CMK (cell line): ENCODE measurements at places on chromosomes 4 and X.

- DNase-seq, result no peak
Measured at GRCh38 chrX:134374910-134375309, 85.1 kb upstream of the HPRT1 start.

- DNase-seq, result no peak
Measured at GRCh38 chr4:178953447-178954120, 1511.3 kb upstream of the AGA start.

DNA sequence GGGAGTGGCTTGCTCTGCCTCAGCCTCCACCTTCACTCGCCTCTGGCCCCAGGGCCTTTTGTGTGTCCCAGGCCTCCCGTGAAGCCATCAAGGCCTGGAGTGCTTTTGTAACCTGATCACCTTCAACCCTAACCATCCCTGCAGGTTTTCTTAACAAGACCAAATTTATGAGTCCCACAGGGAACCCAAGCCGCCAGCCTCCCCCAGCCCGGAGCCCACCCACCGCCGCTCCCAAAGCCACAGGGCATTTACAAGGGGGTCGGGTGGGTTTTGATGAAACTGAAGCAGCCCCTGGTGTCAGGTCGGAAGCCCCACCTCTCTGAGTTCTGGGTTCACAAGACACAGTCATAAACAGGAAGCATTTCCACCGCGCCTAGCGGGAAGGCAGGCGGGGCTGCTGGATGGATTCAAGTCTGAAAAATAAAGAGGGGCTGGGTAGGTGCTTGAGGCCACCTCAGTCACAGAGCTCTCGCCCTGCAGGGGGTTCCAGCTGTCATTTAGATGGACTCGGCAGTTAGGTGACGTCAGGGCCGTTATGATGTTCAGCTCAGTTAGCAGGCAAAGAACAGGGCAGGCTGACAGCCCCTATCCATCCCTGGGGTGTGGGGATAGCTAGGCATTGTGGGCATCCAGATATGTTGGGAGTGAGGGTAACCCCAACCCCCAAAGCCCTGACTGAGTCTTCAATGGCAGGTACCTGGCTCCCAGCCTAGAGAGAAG is 128.5 kb downstream of the BCOR start:
- no peak for DNase-seq

DNA sequence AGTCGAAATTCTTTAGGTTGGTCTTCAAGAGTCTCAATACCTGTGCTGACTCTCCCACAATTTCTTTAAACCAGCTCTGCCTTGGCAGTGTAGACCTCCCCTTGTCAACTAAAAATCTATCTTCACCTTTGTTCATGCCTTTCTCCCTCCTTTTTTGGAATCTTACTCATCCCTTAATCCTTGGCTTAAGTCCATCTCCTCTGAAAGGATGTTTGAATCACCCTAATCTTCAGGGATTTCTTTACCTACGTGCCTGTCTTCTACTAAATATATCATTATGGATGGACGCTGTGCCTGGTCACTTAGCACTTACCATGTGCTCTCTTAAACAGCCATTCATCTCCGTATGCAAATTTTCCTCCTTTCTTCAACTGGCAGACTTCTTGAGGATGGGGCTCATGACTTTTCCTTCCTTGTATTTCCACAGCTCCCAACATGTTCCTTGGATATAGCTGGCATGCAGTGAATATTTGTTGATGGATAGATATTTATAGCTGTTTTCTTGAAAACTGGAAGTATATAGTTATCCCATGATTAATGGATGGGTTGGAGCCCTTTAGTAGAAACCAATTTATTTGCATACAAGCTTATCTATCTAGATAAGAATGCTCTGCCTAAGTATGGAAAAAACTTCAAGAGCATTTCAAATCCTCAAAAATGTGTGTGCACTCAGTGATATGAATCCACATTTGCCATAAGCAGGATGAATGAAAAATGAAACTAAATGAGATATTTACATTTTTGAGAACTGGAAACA is 166.6 kb downstream of the SPRY1 start:
- DNase-seq, result no peak

DNA sequence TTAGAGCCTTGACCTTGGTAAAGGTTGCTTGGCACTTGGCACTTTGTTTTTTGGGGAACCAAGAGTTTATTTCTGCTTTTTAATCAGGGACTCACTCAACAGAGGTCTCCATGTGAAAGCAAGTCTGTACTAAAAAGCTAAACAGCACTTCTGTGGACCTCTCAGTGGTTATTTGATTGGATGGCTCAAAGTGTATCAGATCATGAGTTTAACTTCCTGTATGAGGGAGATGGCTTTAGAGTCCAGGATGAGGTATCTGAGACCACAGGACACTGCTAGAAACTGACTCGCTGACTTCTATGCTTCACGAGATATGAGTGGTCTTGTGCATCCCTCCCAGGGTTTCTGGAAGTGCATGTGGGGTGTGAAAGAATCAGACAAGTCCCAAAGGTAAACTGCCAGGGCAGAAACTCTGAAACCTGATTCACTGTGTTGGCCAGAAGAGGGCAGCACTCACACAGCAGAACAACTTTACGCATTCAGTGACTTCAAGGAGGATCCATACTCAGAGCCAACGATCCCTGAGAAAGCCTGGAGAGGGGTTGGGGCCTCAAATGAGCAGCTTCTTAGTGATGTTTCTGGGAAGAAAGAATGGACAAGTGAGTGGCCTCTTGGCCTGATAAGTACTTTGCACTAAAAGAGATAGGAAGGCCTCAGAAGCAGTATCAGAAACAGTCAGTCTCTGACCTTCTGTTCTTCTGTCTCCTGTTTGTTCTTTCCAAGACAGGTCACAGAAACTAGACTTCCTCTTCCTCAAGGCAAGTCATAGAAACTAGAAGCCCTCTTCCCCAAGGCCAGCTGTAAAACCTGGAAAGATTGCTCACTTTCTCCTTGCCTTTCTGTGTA is 220.3 kb upstream of the CXCL13 start:
- peak; percentile 15 for DNase-seq

- no peak for DNase-seq
Measured at GRCh38 chrX:12139934-12140611, 1.8 kb downstream of the FRMPD4 start.

DNA sequence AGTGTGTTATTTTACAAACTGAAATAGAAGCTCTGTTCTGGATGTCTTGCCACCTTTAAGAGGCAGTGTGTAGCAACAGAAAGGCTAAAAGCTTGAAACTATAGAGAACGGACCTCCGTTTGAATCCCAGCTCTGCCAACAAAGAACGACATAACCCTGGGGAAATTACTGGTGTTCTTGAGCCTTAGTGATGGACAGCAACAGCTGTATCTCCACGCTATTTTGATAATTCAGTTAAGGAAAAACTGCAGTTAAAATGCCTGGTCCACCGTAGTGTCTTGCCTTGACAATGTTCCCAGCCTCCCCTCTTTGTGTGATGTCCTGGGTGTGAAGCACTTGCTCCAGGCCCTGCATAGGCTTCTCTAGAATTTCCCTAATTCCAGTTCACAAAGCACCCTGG is 256.8 kb upstream of the HS3ST1 start:
- DNase-seq, result no peak

- no peak for DNase-seq
Measured at GRCh38 chrX:97995834-97996233, 1112.1 kb downstream of the RPA4 start.

- DNase-seq, result no peak
Measured at GRCh38 chr4:100649417-100649816, 131.6 kb upstream of the EMCN start.

DNA sequence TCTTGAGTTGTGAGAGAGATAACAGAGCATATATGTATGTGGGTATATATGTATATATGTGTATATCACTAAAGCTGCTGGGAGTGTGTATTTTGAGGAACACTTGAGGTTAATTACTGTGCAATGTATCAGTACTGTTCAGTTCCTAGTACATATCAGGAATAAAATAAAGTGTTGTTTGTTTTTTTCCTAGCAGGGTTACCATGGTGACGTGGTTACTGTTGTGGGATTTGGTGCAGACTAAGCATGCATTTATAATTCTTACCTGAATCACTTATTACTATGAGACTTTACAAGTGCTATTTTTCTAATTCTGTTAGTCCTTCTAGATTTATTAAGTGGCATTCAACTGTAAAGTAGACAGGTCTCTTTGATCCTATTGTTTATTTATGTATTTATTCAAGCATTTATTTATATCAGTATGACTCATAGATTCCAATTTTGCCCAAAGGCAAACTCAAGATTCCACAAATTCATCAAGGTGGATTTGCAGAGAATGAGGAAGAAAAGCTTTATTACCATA is 26.9 kb upstream of the BEX4 start:
- no peak for DNase-seq

DNA sequence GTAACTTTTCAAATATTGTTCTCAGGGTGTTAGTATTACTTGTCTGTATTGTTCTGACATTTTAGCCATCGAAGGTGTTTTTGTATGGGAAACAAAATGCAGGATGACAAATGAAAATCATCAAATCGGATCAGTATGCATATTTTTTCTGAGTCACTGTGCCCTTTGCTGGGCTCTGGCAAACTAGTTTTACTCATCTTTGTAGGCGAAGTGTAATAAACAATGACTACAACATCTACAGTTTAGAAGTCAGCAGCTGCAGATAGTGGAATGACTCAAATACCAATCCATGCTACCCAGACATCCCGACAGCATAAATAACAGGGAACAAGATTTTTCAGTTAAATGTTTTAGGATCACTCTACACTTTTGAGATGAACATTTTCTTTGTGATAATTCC is 557.3 kb upstream of the TENM3 start:
- no peak for DNase-seq

GRCh38 chr4:147994491-147995385 is 262.9 kb downstream of the ARHGAP10 start:
- DNase-seq, result no peak

GRCh38 chrX:123665197-123665596 is 67.7 kb downstream of the THOC2 start:
- DNase-seq, result no peak

GRCh38 chrX:27884654-27885053 is 76.9 kb downstream of the MAGEB10 start:
- DNase-seq, result no peak

DNA sequence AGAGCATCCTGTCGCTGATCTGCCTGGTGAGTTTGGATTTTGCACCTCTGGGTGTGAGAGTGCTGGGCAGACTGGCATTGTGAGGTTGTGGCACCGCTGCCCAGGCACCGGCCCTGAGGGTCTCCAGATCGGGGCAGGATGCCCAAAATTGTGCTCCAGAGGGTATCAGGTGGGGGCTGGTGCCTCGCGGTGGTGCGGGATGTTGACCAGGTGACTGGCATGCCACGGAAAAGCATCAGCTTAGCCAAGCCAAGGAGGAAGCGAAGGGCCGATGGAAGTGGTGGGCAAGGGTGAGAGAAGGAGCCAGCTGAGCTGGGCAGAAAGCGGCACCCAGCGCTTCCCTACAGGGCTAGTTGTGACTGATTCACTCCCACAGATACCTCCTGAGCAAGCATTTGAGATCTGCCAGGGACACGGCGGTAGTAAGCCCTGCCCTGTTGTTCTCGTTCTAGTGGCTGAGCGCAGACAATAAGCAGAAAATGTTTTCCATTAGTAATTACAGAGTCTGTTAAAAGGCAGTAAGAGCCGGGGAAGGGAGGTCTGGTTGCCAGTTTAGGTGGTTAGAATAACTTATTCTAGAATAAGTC is 809 bp downstream of the ZFP92 start:
- DNase-seq, result no peak

- no peak for DNase-seq
Measured at GRCh38 chr4:117466388-117466787, 381.0 kb upstream of the TRAM1L1 start.

- DNase-seq, result no peak
Measured at GRCh38 chr4:8905226-8905772, 33.7 kb upstream of the HMX1 start.

DNA sequence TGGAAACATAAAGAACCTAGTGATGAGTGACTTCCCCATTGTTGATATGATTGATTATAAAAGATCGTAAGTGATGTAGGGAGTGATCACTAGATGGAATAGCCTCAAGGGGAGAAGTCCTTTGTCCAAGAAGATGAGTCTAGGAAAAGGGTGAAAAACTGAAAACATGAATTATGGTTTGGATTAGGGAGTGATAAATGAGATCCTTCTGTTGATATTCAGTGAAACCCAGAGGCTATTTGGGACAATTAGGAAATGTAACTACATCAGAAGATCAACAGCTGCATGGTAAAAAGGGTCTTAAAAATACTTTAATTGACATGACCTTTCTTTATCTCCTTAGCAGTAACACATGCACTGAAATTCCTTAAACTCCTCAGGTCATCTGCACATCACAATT is 124.0 kb upstream of the UNC5C start:
- no peak for DNase-seq
